ENCODE measurements at places on chromosomes 16 and 17.

- no peak for DNase-seq
These were observed 40.9 kb upstream of the GSG1L start for GRCh38 chr16:28104404-28104803.

GRCh38 chr16:77780378-77780837 is 8.0 kb upstream of the VAT1L start:
- peak; percentile 66 for DNase-seq

DNA sequence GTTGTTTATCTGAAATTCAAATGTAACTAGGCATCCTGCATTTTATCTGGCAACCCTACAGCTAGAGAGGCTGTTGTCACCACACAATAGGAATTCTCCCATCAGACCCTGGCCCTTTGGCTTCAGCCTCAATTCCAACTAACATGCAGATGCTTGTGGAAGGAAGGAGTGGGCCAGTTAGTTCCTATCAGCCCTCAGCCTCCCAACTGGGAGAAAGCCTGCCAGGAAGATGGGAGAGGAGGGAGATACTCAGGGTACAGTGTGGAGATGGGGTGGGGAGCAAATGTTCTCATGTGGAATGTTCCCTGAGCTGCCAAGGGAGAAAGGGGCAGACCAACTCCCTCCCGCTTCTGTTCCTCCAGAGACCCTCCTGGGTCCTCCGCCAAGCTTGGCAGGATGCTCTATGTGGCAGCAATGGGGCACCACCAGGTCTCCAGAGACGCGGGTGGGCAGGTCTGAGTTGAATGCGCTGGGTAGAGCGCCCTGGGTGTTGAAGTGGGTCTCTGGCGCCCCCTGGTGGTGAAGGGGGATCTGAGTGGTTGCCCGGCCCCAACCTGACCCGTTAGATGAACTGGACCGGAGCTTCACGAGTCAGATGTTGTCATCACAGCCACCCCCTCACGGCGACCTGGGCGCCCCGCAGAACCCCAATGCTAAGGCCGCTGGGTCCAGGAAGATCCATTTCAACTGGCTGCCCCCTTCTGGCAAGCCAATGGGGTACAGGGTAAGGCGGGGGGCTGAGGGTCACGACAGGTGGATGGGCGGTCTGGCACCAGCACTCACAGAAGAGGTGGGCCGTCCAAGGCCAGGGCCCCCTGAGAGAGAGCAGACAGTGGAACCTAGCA is 15.2 kb downstream of the GALK1 start:
- peak; percentile 46 for DNase-seq

- no peak for DNase-seq
These were observed 12.6 kb upstream of the MRPL38 start for GRCh38 chr17:75917141-75917916.
